Bronchial epithelial cell (primary cell): ENCODE measurements at places on chromosomes 13 and 19. TPM values are rescaled to one million over a fixed set of nuclear protein-coding genes. Genes with fewer than 3 reads are reported as not detected.
A peak's percentile ranks its signal among the peaks of the same experiment; 100 is the strongest.

Gene OR7A5
- total RNA-seq: not detected in 2 replicates

Gene THSD8
- total RNA-seq: not detected in 2 replicates

Gene CEACAM1
- total RNA-seq: 1.6 and 1.7 TPM in 2 replicates

Gene HSPB6
- 0.13 and 1.3 TPM in 2 replicates for total RNA-seq

Gene NUP58
- 105 and 133 TPM in 2 replicates for total RNA-seq

Gene LILRA2
- not detected in 2 replicates for total RNA-seq

Gene ARMC6
- total RNA-seq: 37.5 and 78.2 TPM in 2 replicates

GRCh38 chr19:2229103-2230032, 6.8 kb downstream of the PLEKHJ1 start:
- no peak for DNase-seq

GRCh38 chr19:38932425-38933179, 1.9 kb downstream of the MRPS12 start:
- peak; percentile 31 for DNase-seq

GRCh38 chr13:49220856-49221589, 885 bp downstream of the MLNR start:
- no peak for DNase-seq

GRCh38 chr19:5091018-5091683, 122.2 kb downstream of the KDM4B start:
- DNase-seq: no peak

DNA sequence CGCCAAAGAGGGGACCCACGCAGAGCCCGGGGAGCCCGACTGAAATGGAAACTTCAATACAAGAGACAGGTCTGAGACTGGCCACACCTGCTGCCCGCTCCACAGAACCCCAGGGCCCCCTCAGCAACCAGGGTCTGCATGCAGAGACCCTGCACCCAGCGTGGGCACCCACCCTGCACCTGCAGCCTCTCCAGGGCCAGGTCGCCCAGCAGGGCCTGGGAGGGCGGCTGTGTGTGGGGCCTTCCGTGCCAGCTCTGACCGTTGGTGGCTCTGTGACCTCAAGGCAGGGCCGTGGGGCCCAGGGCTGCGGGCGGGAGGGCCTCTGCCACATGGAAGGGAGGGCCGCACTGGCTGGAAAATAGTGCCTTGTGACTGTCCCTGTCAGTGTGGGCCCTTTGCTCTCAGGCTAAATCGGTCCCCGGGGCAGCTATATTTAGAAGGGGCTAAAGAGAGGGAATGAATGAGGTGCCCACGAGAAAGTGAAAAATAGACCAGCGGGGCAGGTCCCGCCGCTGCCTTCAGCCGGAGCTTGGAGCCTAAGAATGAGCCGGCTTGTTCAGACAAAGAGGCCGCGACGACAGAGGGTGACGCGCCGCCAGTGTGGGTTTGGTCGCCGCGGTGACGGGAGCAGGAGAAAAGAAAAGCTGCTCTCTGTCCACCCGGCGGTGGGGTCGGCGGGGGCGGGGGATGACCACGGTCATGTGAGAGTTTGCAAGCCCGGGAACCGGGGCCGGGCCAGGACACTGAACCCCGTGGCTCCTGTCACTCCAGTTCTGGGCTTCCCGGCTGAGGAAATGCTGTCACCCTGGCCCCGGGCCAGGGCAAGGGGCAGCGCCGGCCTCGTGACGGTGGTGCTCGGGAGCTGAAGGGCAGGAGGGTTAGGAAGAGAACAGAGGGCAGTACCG, 70.5 kb downstream of the GADD45B start:
- no peak for DNase-seq

GRCh38 chr19:47374876-47375693, 26.0 kb downstream of the DHX34 start:
- no peak for DNase-seq
